Smooth muscle cell of the pulmonary artery (primary cell): ENCODE measurements at places on chromosomes 3 and 15. TPM values are rescaled to one million over a fixed set of nuclear protein-coding genes. Genes with fewer than 3 reads are reported as not detected.

Gene ZNF80
- total RNA-seq, result not detected in 2 replicates

Gene HEMK1
- total RNA-seq, result 20.8 and 31.6 TPM in 2 replicates

Gene SPSB4
- total RNA-seq, result not detected in 2 replicates

Gene IQCF5
- not detected in 2 replicates for total RNA-seq

Gene MUC13
- total RNA-seq, result under 0.01 and 0.10 TPM in 2 replicates
